ENCODE measurements at places on chromosomes 13 and 19.
A peak's percentile ranks its signal among the peaks of the same experiment; 100 is the strongest.

- no peak for DNase-seq
Observed at GRCh38 chr13:52085421-52085820, 43.5 kb downstream of the NEK5 start.

- peak; percentile 8 for DNase-seq
Observed at GRCh38 chr13:96053003-96053703, at the start of gene UGGT2. Gene UGGT2, minus strand, starts transcription at chr13:96053401. Its CDS starts 89 bp downstream, at chr13:96053312.

- DNase-seq: no peak
Observed at GRCh38 chr19:34618410-34618809, 58.5 kb downstream of the SCGB2B2 start.

- DNase-seq: no peak
Observed at GRCh38 chr13:50797091-50797490, 46.4 kb downstream of the DLEU7 start.

GRCh38 chr13:45196622-45197021 lies 4.2 kb downstream of the KCTD4 start:
- DNase-seq: no peak

GRCh38 chr19:29668746-29669609 lies 3.7 kb downstream of the PLEKHF1 start:
- DNase-seq: no peak

DNA sequence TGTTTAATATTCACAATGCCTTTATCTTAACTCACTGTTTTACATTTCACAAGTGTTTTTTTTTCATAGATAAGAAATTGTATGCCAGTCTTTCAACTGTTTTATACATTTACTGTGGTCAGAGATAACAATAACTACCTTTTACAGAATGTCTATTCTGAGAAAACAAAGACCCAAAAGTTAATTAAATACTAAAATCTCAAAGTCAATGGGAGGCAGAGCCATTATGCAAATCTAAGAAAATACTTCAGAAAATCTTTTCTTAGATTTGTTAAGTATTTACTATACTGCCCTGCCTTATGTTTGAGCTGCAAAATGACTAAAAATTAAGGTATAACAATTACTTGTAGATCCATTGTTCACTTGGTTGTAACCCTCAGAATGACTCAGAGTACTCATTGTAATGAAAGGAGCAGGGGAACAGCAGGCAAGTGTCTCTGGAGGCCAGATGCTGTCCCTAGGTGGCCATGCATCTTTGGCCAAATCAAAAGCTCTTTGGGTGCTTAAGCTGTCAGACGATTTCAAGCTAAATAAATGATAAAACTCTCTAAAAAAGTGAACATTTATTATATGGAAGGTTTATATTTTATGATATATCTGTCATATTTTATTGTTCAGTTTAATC lies 770.1 kb upstream of the PCDH20 start:
- DNase-seq: no peak

- DNase-seq: no peak
Observed at GRCh38 chr13:57874530-57874929, 243.0 kb downstream of the PCDH17 start.

- no peak for DNase-seq
Observed at GRCh38 chr13:40228496-40228895, 437.9 kb downstream of the FOXO1 start.

DNA sequence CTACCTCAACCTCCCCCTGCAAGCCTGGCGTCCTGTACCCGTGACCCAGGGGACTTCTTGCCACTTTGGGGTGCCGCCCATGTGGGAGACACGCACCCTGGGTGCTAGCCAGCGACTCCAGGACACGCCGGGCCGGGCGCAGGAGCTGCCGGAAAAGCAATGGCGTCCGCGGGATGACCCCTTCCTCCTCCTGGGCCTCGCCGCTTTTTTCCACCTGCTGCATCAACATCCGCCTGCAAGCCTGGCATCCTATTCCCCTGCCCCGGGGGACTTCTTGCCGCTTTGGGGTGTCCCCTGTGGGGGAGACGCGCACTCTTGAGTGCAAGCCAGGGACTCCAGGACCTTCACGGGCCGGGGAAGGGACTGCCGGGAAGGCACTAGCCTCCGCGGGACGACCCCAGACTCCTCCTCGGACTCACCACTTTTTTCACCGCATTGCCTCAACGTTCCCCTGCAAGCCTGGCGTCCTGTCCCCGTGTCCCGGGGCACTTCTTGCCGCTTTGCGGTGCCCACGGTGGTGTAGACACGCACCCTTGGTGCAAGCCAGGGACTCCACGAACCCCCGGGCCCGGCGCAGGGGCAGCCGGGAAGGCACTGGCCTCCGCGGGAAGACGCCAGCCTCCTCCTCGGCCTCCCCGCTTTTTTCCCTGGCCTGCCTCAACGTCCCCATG lies 237.8 kb downstream of the TUBA3C start:
- DNase-seq: no peak

GRCh38 chr13:112705286-112705685 lies 15.4 kb downstream of the ATP11A start:
- no peak for DNase-seq

DNA sequence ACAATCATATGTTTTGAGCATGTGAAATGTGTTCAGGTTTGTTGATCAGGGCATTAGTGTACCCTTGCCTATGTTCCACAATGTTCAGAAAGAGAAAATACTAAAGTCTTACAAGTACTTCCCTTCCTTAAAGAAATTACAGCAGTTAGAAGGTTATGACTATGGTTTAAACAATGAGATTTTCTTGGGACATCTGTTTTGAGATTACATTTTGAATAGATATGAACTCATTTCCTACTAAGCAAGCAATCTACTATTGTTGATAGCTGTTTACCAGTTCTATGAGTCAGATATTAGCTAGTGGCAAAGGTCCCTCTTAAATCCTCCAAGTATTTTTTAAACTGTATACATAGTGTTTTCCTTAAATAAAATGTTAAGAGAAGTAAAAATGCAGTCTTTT lies 241.3 kb downstream of the DACH1 start:
- DNase-seq: no peak

GRCh38 chr13:95083758-95084157 lies 217.5 kb downstream of the ABCC4 start:
- no peak for DNase-seq

Measured in stimulated activated CD4-positive, alpha-beta T cell treated with anti-CD3 and anti-CD28 coated beads, Interleukin-12 subunit alpha, Interleukin-12 subunit beta, amount 100 ng/mL, for 24 hours (primary cell).